ENCODE measurements at places on chromosomes 2 and 18. TPM values are rescaled to one million over a fixed set of nuclear protein-coding genes. Genes with fewer than 3 reads are reported as not detected.
A peak's percentile ranks its signal among the peaks of the same experiment; 100 is the strongest.

GRCh38 chr2:8440029-8440778 is 241.7 kb upstream of the ID2 start:
- DNase-seq: no peak

GRCh38 chr18:55539240-55539639 is 48.8 kb downstream of the TCF4 start:
- DNase-seq: no peak

DNA sequence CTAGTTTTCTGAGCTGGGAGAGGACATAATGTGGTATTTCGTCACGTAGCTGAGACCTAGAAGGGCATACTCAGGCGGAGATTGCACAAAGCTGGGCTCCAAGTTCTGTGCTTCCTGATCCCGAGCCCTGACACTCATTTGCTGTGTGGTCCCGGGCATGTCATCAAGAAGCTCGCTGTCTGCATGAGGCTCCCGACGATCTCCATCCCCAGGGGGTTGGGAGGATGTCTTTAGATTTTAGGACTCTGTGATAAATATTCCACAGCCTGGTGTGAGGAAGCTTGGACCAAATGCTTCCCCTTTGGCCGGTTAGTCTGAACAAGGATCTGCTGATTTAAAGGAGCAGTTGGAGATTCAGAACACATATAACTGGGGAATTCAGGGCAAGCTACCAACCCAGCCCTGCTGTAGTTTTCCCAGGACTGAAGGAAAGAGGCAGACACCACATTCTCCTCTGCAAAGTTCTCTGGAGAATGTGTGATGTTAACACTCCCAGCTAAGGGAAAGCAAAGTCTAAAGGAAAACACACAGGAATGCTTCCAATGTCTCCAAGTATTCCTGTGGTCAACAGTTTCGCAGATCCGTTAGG is 2.3 kb downstream of the KCNE4 start:
- peak; percentile 86 for DNase-seq

- DNase-seq: no peak
Observed at GRCh38 chr18:31658670-31659575, 25.5 kb downstream of the B4GALT6 start.

- DNase-seq: no peak
Observed at GRCh38 chr2:150532879-150533278, 45.4 kb upstream of the RND3 start.

- DNase-seq: no peak
Observed at GRCh38 chr2:231288590-231288989, 90.2 kb downstream of the ARMC9 start.

- DNase-seq: no peak
Observed at GRCh38 chr2:5035057-5035488, 657.1 kb upstream of the SOX11 start.

GRCh38 chr2:152304836-152305235 is 30.1 kb upstream of the FMNL2 start:
- DNase-seq: no peak

DNA sequence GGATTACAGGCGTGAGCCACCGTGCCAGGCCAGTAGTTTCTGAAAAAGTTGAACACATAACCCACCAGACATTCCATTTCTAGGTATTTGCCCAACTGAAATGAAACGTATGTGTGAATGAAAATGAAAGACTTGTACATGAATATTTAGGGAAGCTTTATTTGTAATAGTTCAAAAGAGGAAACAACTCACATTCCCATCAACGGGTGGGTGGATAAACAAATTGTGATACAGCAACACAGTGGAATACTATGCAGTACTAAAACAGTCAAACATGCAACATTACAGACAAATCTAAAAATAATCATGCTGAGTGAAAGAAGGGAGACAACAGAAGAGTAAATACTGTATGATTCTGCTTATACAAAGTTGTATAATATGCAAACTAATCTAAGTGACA is 46.8 kb downstream of the TMEM131 start:
- DNase-seq: no peak

DNA sequence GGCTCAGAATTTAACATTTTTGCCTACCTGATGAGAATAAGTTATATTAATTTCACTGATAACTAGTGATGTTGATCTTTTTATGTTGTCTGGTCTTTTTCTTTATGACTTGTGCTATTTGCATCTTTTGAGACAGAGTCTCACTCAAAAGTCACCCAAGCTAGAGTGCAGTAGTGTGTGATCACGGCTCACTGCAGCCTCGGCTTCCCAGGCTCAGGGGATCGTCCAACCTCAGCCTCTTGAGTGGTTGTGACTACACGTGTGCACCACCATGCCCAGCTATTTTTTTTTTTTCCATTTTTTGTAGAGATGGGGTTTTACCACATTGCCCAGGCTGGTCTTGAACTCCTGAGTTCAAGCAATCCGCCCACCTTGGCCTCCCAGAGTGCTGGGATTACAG is 7.5 kb downstream of the SMCHD1 start:
- no peak for DNase-seq

DNA sequence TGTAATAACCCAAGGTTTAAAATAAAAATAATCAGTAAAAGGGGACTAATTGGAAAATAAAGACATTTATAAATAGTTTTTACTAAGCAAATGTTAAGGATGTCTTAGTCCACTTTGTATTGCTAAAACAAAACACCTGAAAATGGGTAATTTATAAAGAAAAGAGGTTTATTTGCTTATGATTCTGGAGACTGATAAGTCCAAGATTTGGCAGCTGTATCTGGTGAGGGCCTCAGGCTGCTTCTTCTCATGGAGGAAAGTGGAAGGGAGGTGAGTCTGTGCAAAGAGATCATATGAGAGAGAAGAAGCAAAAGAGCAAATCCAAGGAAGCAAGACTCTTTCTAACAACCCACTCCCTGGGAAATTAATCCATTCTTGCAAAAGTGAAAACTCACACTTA is 299.5 kb downstream of the DSC3 start:
- no peak for DNase-seq

DNA sequence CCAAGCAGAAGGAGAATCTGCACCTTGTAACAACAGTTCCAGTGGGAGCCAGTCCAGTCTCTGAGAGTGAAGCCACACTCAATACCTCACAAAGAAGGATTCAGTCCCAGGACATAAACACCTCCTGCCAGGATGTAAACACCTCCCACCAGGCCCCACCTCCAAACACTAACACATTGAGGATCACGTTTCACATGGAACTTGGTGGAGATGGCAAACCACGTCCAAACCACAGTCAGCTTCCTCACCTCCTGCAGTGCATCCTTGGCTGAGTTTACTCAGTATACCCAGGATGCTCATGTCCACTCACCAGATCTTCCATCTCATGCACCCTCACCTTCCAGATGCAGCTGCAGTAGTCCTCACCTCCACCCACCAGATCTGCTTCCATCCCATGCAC is 37.8 kb upstream of the TMEM18 start:
- no peak for DNase-seq

- no peak for DNase-seq
Observed at GRCh38 chr2:153232464-153232863, 246.1 kb downstream of the RPRM start.

DNA sequence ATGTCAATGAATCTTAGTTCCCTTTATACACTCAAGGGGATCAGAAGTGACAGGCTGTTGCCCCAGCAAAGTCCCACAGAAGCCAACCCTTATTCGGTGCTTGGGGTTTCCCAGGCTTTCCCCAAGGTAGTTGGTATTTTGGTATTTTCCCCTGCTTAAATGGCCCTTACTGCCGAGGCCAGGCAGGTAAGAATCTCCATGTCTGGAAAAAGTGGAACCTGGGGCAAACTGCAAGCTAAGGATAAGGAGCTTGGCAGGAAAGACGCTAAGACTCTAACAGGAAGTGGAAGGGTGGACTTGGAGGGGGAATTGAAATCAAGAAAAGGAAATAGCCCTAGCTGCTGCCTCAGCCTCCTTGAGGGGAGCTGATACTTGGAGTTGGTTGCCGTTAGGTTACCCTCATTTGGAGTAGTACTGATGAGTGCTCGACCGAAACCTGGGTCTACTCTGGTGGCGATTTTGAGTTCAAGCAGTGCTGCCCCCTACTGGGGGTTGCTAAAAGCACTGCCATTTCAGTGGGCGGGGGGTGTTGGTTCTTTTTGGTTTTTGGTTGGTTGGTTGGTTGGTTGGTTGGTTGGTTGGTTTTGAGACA is 3.3 kb upstream of the GPBAR1 start:
- DNase-seq: peak; percentile 50

- DNase-seq: no peak
Observed at GRCh38 chr18:6569813-6570212, 155.1 kb upstream of the L3MBTL4 start.

- no peak for DNase-seq
Observed at GRCh38 chr18:3209859-3210569, 9.8 kb downstream of the MYOM1 start.

GRCh38 chr2:164439885-164440284 is 181.4 kb downstream of the GRB14 start:
- no peak for DNase-seq

GRCh38 chr2:120399889-120400240 is 53.9 kb downstream of the INHBB start:
- DNase-seq: no peak

DNA sequence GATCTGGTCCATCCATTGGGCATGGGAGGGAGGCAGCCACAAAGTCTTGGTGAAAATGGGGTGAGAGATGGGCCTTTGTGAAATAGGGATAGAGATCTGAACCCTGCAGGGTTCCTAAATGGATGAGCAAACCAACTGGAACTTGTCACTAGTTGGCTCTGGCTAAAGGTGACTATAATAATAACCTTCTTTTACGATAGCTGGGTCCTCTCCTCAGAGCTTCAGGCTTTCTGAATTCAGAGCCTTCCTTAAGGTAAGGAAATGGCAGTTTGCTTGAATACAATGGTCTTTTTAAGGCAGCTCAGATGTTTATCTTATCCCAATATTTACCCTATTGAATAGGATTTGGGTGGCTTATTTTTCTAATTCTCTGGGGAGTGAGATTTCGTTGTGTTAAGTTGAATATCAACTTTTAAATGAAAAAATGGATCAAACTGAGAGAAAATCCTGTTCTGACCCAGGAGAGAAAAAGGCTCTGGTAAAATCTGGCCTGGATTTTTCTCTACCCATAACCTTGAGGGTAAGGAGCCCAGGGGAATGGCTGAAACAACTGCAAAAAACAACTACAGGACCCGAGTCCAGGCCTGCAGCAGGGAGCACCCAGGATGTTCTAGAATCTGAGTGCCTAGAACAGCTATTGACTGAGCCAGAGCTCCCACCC is 61.1 kb upstream of the CXCR4 start:
- DNase-seq: no peak

PPP3R1 gene
- 46.2 TPM for total RNA-seq

TMEM17 gene
- total RNA-seq: 1.6 TPM

DSG4 gene
- not detected for total RNA-seq

CNDP1 gene
- not detected for total RNA-seq

Measured in right cardiac atrium (tissue), 5 donors.